Left colon (tissue), 2 donors: ENCODE measurements at places on chromosomes 7 and 10.

DNA sequence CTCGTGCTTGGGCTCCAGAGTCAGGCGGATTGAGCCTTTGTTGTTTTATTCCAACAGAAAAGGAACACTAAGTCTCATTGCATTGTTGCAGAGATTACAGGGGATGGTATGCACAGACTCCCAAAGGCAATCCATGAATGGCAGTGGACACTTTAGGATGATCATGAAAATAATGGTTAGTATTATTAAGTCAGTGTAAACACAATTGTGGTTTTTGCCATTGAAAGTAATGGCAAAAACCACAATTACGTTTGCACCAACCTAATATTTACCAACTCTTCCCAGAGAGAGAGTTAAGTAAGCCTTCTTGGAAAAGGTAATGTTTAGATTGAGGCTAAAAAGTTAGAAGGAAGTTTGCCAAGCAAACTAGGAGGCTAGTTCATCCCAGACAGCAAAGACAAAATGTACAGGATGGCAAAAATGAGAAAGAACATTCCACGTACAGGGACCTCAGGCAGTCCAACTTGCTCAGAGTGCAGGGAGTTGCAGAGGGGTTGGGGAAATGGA is 72.9 kb upstream of the AMPH start:
- no peak for DNase-seq

GRCh38 chr10:51986516-51986915 is 287.1 kb upstream of the CSTF2T start:
- DNase-seq = no peak

- no peak for DNase-seq
Observed at GRCh38 chr10:31709476-31709875, 219.2 kb downstream of the ARHGAP12 start.

DNA sequence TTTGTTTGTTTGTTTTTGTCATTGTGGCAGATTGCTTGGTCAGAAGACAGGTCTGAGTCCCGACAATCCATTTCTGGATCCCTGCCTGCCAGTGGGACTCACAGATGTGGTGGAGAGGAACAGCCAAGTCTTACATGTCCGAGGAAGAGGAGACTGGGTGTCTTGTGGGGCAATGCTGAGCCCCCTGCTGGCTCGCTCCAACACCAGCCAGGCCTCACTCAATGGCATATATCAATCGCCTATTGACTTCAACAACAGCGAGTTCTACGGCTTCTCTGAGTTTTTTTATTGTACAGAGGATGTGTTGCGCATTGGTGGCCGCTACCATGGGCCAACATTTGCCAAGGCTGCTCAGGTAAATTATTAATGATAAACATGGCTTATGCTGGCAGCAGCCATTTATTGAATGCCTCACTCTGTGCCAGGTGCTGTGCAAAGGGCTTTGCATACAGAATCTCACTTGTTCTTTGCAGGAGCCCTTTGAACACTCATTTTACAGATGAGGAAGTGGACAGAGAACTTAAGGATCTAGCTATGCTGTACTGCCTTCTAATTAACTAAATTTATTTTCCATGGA is 33.3 kb downstream of the COX15 start:
- no peak for DNase-seq

DNA sequence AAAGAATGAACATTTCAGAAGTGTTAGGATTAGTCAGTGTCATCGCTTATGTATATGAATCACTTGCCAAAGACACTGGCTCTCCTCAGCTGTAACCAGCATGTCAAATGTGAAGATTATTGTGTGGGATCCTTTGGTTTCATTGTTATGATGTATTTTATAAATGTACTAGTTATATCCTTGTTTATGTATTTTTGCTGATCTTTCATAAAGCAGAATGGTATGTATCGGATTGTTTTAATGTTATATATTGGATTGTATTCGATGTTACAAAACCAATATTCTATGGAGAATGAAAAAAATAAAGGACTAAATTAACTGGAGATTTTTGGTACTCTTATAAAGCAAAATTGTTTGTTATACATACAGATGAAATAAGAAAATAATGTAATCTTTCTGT is 49.2 kb downstream of the ACADSB start:
- no peak for DNase-seq
